ENCODE measurements at places on chromosomes 4 and X. TPM values are rescaled to one million over a fixed set of nuclear protein-coding genes. Genes with fewer than 3 reads are reported as not detected.

Gene TMEM255A
- total RNA-seq = 0.17 TPM

Gene SLC10A4
- not detected for total RNA-seq

Gene GNRHR
- total RNA-seq = not detected

Gene RPGR
- 16.7 TPM for total RNA-seq

Gene ODAM
- total RNA-seq = not detected

Gene FGFRL1
- 17.8 TPM for total RNA-seq

Gene FABP2
- not detected for total RNA-seq

Gene GSTCD
- total RNA-seq = 25.8 TPM

DNA sequence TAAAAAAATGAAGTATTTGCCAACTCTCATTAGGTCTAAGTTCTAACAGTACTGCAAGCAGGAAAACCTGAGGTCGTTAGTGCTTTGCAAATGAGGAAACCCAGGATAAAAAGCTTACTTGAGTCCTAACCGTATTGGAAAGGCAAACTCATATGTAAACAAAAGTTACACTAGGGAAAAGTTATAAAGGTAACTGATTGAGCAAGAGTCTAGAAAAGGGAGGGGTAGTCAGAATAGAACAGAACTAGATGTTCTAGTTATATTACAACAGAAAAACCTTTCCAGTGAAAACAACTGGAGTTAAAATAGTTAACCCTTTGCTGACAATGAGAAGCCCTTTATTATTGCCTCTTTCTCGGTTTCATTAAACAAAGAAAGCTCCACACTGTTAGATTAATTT is 66.4 kb upstream of the MAOA start:
- DNase-seq = peak; percentile 42

- peak; percentile 96 for DNase-seq
These were observed 20.2 kb downstream of the WDR1 start for GRCh38 chr4:10096201-10096977.

- DNase-seq = peak; percentile 75
These were observed 125.8 kb downstream of the PPEF1 start for GRCh38 chrX:18833071-18833731.

- no peak for DNase-seq
These were observed 31.4 kb downstream of the FREM3 start for GRCh38 chr4:143668930-143669552.

GRCh38 chrX:17164941-17165340 is 210.1 kb upstream of the NHS start:
- no peak for DNase-seq

- DNase-seq = peak; percentile 1
These were observed 52.4 kb upstream of the FHL1 start for GRCh38 chrX:136094962-136095361.

DNA sequence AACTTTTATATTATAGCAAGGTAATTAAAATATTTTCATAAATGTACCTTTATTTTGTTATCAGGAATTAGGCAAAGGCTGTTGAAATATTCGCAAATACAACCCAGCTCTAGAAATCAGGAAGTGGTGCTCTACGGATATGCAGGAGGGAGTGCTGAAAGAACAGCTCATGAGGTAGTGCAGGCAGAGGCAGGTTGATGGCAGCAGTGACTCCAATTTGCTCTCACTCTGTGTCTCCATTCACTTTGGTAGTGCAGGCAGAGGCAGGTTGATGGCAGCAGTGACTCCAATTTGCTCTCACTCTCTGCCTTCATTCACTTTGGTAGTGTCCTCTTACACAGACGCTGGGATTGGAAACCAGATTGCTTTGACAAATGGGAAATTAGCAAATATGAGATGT is 277.9 kb downstream of the TRIML1 start:
- DNase-seq = no peak

GRCh38 chr4:8210010-8210409 is 10.9 kb downstream of the SH3TC1 start:
- DNase-seq = no peak

DNA sequence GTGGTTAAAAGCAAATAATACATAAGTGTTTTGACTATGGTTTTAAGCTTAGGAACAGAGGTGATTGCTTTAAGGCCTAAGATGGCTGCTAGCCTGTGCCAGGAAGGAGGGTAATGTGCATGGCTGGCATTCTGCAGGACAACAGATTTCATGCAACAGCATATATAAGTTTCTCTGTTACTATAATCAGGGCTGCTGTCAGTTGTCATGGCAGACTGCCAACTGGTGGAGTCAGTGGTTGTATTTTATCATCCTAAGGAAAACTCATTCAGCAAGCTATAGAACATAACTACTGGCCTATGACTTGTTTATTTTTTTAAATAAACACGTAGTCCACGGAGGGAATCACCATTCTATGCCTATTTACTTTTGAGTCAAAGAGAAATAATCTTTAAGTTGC is 77.7 kb upstream of the DCAF8L1 start:
- no peak for DNase-seq

DNA sequence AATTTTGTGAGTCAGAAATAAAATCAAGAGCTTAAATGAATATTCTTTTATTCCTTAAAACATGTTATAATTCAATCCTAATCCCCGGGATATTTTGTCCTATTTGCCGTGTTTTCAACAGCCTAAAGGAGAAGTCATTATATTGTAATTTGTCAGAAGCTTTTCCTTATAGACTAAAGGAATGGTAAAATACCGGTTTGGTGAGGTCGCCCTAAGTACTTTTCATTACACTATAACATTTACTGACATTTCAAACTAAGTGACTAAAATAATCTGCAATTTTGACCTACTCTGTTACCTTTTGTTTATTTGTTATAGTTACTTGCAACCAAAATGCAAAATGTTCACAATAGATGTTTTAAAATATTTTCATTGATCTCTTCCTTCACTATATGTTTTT is 8.8 kb downstream of the DCLK2 start:
- DNase-seq = no peak

DNA sequence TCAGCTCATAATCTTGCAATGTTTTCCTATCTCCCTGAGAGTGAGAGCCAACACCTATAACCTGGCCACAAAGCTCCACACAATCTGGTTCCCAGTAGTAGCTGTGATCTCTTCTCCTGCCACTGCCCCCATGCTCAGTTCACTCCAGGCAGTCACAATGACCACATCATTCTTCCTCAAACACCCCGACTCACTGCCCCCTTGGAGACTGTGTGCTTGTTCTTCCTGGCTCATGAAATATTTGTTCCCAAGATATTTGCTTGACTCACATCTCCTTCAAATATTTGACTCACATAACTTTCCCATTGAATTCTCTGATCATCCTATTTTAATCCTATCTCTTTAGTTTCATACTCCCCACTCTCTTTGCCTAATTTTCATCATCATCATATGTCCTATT is 173.7 kb downstream of the AREG start:
- peak; percentile 79 for DNase-seq

DNA sequence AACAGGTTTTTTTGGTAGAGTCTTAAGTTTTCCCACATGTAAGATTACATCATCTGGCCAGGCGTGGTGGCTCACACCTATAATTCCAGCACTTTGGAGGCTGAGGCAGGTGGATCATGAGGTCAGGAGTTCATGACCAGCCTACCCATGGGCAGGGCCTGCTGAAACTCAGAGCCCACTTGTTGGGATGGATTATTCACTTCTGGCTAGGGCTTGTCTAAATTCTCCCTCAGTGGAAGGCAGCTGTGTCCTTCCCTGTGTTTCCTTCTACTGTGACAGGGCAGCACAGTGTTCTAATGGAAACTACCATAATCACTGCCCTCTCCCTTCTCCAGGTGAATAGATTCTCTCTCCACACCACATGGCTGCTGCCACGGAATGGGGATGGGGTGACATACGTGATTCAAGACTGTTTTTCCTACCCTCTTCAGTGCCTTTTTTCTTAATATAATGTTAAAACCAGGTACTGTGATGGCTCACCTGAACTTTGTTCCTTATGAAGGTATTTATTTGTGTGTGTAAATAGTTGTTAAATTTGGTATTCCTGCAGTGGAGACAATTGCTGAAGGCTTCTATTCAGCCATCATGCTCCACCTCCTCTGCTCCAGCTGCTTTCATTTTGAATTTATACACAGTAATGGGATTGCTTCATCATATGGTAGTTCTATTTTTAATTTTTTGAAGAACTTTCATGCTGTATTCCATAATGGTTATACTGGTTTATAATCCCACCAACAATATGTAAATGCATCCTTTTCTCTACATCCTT is 287.2 kb upstream of the HS3ST1 start:
- no peak for DNase-seq

- DNase-seq = peak; percentile 31
These were observed 325.7 kb downstream of the PCDH7 start for GRCh38 chr4:31045724-31046318.

DNA sequence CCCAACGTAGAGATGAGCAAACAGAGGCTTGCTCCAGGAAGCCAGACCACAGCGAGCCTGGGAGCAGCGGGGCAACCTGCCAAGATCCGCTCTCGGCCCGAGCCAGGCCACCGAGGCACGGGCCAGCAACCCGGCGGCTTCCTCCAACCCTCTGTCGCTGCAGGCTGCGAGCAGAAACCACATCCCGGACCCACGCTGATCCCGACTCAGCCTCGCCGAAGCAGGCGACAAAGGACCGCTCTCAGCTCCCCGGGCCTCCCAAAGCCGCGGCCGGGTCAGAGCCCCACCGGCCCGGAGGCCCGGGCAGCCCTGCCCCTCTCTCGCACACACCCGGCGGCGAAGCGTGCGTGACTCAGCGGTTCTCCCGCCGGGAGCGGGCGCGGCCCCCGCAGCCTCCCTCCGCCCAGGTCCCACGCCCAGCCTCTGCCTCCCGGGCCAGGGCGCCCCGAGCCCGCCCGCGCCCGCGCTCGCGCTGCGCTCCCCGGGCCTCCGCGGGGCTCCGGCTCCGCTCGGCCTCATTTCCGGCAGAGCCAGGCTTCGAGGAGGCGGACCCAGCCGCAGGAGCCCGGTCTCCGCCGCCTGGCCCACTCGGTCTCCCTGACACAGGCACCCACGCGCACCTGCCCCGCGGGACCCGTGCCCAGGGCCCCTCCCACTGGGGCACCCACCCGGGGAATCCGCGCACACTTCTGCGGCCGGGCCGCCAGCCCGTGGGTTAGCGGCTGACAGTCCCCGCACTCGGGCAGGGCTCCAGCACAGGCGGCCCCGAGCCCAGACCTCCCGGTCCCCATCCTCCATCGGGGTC is 1.7 kb downstream of the PPP2R2C start:
- no peak for DNase-seq

DNA sequence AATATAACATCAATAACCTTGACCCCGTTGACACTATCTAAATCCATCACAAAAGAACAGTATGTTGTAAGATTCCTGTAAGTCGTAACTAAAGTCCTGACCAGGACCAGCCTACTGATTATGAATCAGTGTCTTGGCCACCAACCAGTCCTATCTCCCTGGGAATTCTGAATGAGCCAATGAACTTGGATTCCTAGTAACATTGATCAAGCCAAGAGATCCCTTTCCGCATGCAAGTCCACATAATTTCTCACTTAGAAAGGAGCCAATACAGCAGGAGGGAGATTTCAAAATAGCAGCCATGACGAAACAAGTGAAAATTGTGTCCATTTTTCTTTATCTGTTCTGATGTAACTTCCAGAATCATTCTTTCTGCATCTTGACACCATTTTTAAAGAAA is 9.5 kb downstream of the XPNPEP2 start:
- DNase-seq = peak; percentile 26

- no peak for DNase-seq
These were observed 1028.8 kb downstream of the GLUD2 start for GRCh38 chrX:122076241-122076640.

DNA sequence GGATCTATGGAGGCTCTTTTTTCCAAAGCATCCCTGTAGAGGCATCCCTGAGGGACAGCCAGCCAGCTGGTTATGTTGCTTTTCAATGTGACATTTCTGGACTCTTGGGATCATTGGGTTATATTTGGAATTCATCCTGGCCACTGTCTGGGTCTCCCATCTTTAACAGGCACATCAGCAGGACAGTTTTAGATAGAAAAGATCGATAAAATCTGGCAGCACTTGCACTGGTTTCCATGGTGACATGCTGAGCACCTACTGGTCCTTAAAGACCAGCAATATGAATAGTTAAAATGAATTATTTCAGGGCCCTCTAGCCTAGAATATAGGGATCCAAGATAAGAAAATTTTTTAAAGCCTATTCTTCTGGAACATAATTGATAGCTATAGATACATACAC is 151.6 kb downstream of the KDR start:
- DNase-seq = no peak

GRCh38 chr4:87525636-87526295 is 3.4 kb downstream of the SPARCL1 start:
- DNase-seq = no peak

GRCh38 chr4:189305500-189305899 is 635.2 kb upstream of the FRG1 start:
- no peak for DNase-seq

GRCh38 chr4:3422241-3422801 is 19.4 kb upstream of the HGFAC start:
- no peak for DNase-seq

- DNase-seq = no peak
These were observed 579.1 kb downstream of the SPOCK3 start for GRCh38 chr4:166655231-166655630.

DNA sequence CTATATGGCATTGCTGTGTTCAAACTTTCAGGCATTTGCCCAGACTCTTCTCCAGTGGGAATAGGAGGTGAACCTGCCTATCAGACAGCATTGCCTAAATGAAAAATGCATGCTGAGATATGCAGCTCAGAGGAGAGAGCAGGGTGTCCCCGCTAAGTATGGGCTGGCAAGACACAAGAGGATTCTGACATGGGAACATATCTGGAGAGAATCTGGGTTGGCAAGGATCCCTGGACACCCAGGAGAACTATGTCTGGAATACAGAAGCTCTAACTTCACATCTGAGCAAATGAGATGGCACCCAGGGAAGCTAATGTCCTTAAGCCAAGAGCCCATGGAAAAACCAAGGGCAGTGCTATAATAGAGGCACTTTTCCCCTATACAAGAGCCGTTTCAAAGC is 18.4 kb downstream of the PPARGC1A start:
- DNase-seq = no peak

DNA sequence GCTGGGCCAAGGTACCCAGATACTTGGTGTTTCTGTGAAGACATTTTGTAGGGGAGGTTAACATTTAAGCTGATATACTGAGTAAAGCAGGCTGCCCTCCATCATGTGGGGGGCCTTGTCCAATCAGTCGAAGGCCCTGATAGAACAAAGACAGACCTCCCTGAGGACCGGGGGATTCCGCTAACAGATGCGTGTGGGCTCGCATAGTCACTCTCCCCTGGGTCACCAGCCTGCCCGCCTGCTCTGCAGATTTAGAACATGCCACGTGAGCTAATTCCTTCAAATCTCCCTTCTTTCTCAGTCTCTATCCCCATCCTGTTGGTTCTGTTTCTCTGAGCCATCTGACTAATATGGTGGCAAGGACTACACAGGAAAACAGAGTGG is 60.7 kb downstream of the WFS1 start:
- DNase-seq = no peak
